ENCODE measurements at places on chromosomes 13 and 19.

- DNase-seq = no peak
These were observed 2.1 kb downstream of the MCOLN1 start for GRCh38 chr19:7524523-7524922.

- no peak for DNase-seq
These were observed 26.6 kb downstream of the KLF12 start for GRCh38 chr13:74107598-74107997.

DNA sequence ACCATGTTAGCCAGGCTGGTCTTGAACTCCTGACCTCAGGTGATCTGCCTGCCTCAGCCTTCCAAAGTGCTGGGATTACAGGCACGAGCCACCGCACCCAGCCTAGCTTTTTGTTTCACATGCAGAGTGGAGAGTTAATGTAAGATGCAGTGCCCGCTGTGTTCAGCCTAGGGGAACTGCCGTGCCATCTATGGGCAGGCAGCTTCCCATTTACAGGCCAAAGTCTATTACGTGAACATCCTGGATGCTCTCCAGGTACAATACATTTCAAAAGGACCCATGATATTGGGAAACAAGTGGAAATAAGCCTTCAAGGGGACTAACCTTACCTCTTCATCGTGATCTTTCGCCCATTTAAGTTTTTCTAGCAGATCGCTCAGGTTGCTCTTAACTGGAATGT is 10.1 kb downstream of the POGLUT2 start:
- DNase-seq = no peak

DNA sequence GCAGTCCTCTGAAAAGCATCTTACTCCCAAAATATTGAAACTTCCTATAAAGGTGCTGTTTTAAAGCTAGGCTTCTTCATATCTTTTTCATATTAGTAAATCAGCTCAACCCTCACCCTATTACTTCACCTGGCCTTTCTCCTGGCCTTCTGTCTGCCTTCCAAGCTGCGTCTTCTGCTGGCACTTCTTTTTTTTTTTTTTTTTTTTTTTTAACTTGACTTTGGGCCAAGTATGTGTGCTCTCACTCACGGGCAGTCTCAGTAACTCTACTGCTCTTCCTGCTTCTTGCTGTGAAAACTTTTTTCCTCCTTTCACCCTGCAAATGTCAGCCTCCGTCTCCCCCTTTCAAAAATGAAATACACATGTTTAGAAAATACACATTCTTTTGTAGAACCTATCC is 41.2 kb upstream of the KCTD4 start:
- DNase-seq = peak; percentile 46

- DNase-seq = no peak
These were observed 18.4 kb downstream of the TMEM272 start for GRCh38 chr13:51826606-51827005.

- no peak for DNase-seq
These were observed 12.4 kb upstream of the PDCD2L start for GRCh38 chr19:34391813-34392212.

GRCh38 chr13:47463726-47464125 is 537.3 kb downstream of the SUCLA2 start:
- DNase-seq = no peak

GRCh38 chr19:33241530-33242101 is 16.0 kb upstream of the SLC7A10 start:
- DNase-seq = no peak

DNA sequence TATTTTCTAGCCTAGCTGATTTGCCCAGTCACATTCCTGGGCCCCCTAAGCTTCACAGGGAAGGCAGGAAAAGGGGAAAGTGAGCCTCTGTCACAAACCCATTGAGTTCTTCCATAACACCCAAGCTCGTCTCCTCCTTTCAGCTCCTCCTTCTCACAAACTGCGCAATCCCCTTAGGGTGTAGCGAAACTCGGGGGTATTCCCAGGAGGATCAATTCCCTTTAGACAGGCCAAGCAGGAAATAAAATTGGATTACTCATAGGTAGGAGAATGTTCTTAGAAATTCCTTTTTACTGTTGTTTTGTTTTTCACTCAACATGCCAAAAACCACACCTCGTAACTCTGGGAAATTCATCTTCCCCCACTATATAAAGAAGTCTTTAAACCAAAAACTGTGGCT is 139.3 kb downstream of the IRS2 start:
- DNase-seq = no peak

DNA sequence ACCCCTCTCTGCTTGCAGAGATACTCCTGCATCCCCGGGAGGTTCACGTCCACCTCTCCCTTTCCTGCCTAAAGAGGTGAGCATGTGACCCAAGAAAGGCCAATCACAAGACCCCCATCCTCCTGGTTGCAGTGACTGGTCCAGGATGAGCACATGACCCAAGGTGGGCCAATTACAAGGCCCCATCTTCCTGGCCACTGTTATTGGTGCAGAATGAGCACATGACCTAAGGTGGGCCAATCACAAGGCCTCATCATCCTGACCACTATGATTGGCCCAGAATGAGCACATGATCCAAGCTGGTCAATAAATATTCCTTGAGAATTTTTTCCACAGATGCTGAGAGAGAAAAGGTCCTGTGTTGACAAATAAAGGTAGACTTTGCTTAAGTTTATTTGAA is 350.7 kb downstream of the EFNB2 start:
- no peak for DNase-seq

GRCh38 chr13:58960888-58961287 is 1202.8 kb downstream of the DIAPH3 start:
- peak; percentile 2 for DNase-seq

GRCh38 chr19:58394821-58395219 is 636 bp upstream of the RNF225 start:
- no peak for DNase-seq

DNA sequence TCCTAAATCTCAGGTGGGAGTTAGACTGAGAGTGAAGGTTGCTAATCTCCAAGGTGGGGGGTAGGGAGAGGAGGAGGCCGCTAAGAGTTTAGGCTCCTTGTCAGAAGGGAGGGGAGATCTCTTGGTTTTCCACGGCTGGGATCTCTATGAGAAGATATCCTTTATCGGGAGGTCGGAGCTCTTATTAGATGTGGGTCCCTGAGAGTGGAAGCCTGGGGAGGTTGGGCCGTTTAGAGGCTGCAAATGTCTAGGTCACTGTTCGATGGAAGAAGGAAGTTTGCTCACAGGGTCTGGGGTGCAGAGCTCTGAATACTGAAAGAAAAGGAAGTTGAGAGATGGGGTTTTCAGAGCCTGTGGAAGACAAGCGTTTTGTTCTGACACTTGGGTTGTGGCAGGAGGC is 3.8 kb downstream of the MYADM start:
- peak; percentile 5 for DNase-seq

DNA sequence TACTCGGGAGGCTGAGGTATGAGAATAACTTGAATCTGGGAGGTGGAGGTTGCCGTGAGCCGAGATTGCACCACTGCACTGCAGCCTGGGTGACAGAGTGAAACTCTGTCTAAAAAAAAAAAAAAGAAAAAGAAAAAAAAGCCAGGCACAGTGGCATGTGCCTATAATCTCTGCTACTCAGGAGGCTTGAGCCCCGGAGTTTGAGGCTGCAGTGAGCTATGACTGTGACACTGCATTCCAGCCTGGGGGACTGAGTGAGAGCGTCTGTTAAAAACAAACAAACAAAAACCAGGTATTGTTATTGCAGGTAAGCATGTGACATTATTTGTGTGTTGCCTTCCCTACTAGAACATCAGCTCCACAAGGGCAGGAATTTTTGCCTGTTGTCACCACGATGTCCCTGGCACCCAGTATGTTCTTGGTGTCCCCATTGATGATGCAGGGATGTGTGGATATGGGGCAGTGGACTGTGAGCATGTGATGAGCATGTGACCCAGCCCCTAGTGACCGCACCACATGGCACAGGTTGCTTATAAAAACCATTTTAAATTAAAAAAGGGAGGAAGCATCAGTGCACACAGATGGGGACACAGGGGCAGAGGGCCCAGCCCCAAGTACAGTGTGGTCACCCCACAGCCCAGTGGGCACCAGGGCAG is 1.6 kb upstream of the KANK2 start:
- DNase-seq = no peak

DNA sequence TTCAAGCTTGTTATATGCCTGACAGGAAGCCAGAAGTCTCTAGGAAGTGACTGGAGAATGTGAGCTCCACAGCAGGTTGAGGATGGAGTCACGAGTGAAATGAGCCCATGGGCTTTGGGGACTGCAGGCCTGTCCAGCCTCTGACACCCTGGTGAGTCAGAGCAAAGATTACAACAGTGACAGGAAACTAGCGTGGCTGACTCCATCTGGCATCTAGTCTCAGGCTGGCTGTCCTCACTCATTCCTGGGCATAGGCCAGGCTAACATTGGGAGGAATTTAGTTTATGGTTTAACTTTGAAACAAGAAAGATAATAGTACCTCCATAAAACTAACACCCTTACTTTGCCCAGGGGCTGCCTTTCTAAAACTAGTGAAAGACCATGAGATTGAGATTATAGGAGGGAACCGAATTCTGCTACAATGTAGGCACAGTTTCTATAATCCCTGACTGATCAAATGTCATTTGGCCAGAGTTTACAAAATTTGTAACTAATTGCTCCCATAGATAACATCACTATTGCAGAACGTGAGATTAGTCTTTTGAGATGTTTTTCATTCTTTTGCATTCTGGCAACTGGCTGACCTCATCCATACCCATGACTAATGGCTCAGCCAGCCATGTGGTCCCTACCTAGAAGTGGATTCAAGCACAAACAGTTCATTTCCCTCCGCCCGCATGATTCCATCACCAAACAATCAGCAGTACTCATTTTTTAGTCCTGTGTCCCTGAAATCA is 28.4 kb downstream of the PSG1 start:
- DNase-seq = peak; percentile 75

GRCh38 chr19:55080968-55081769 is 5.5 kb downstream of the EPS8L1 start:
- DNase-seq = peak; percentile 88

- DNase-seq = no peak
These were observed 325.2 kb downstream of the FGF9 start for GRCh38 chr13:21996049-21996448.

DNA sequence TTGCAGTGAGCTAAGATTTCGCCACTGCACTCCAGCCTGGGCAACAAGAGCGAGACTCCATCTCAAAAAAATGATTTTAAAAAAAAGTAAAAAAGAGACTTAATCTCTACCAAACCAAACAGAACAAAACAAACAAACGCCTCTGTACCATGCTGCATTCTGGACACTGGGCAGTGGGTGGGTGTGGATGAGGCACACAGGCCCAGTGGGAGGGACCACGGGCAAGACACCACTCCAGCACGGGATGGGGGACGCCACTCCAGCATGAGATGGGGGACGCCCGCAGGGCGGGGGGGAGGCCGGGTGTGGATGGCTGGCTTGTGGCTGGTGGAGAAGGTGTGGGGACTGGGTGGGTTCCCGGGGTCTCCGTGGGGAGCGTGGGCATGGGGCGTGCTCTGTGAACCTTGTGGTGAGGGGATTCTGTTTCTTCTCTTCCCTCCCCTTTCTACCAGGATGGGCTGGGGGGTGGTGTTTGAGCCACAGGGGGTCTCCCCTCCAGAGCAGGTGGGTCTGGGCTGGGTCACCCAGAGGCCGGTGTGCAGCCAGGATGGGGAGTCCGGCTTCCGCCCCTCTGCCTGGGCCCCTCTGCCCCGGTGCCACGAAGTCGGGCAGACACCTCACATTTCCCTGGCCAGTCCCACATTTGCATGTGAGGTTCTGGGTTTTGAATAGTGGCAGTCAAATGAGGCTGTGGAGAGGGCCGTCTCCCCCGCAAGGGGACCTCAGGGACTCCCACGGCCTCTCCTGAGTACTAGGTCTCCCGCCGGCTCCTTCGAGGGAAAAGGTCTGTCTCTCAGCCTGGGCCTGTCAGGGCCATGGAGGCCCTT is 23.9 kb upstream of the MATK start:
- no peak for DNase-seq

GRCh38 chr13:46463719-46464118 is 76.7 kb upstream of the RUBCNL start:
- DNase-seq = no peak

DNA sequence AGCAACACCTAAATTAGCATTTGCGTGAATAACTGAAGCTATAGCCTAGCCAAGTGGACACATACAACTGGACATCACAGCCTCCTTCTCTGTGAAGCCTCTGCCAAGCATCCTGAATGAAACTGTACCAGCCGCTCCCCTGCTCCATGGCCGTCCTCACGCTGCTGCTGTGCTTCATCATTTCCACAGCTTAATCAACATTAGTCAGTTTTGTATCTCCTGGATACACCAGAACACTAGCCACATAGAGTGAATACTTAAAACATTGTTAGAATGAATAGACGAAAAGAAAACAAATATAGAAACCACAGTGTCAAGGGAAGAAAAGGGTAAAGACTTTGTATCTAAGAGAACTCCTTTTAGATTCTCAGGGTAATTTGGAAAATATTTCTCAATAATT is 1526.9 kb downstream of the EFNB2 start:
- DNase-seq = no peak

DNA sequence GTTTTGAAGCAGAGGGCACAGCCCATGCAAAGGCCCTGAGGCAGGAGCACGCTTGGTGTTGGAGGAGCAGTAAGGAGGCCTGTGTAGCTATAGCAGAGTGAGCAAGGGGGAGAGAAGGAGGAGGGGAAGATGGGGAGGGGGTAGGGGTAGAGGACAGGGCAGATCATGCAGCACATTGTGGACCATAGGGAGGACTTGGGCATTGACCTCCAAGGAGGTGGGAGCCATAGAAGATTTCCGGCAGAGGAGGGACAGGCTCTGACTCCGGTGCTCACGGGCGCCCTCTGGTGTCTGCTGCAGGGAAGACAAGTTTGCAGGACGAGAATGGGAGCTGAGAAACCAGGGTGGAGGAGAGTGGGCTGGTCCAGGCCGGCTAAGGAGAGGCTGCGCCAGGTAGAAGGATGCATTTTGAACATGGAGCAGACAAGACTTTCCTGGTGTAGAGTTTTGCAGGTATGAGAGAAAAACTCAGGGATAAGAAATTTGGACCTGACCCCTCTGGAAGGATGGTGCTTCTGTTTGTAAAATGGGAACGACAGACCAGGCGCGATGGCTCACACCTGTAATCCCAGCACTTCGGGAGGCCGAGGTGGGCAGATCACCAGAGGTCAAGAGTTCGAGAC is 13.7 kb upstream of the CREB3L3 start:
- peak; percentile 74 for DNase-seq

DNA sequence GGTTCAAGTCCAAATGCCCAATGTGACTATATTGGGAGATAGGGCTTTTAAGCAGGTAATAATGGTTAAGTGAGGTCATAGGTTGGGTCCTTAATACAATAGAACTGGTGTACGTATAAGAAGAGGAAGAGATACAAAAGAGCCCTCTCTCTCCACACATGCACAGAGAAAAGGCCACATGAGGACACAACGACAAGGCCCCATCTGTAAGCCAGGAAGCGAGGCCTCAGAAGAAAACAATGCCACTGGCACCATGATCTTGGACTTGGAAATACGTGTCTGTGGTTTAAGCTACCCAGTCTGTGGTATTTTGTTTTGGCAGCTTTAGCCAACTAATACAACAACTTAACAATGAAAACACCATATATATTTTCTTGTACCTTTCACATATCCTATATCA is 23.4 kb upstream of the RFC3 start:
- no peak for DNase-seq
